ENCODE measurements at places on chromosomes 4 and X.
A peak's percentile ranks its signal among the peaks of the same experiment; 100 is the strongest.

DNA sequence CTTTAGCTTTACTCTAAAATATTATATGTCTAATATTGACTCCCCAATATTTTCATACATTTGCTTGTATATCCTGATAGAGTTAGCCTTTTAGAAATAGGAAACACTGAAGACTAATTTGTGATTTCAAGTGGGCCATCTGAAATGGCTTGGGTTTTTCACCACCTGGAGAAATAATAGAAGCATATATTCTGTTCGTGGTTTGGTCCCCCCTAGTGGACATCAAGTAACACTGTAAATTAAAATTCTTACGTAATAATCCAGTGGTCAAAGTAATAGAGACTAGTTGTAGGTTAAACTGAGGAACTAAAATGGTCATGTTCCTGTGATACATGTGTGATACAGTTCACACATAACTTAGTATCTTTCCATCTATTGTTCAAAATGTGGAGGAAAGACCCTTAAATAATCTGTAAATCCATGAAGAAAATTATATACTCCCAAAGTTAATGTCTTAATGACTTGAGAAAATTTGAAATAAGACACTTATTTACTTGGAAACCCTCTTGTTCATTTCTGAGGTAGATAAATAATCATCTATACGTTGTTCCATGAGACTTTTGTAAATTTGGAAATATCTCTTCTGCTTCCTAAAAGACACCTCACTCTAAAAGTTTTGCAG is 79.8 kb upstream of the SMARCAD1 start:
- peak; percentile 34 for DNase-seq

DNA sequence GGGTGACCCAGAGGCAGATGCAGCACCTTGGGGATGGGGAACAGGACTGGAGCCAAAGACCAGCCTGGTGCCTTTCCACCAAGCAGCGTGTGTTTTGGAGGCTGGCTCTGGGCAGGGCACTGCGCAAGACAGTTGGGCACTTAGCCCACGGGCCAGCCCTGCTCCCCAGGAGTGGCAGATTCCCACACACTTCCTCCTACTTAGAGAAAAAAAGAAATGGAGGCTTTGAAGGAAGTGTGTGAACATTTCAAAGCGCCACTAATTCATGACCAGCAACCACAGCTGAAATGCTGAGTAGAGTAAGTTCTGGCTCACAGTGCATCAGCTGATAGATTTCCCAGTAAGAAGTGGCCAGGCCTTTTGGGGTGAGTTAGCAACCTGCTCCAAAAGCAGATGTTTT is 54.9 kb upstream of the LGI2 start:
- DNase-seq = no peak

- no peak for DNase-seq
These were observed 16.0 kb upstream of the C4orf36 start for GRCh38 chr4:86908251-86908657.

- DNase-seq = peak; percentile 88
These were observed 229.6 kb upstream of the AGTR2 start for GRCh38 chrX:115940888-115941332.

DNA sequence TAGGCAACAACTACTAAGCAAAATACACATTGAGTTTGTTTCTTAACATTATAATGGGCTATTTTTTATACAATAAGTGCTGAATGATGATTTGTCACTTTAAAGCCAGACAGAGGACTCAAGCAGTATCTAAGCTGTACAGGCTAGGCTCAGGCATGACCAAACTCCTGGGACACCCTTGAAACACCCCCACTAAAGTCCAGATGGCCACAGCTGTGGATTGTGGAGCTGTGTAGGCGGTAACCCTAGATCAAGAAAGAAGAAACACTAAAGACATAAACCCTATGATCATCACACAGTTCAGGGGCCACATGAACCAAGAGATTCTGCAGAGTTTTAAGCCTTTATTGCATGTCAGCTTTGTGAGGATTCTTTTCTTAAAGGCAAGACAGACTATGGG is 25.1 kb downstream of the TAB3 start:
- DNase-seq = no peak

DNA sequence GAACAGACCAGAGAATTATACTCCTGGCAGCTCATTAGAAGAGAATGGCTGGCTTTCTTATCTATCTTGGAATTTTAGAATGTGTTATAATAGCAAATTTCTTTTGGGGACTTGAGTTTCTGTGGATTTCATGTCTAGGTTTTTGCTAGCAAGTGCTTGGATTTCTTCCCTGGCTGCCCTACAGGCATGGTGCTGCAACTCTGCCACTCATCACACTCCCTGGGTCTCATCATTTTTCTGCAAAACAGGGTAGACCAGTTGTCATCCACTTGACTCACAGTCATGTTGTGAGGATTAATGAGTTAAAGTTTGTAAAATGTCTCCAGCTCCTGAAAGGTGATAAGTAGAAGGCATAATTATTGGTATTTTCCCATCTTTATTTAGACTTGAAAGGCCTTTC is 60.7 kb upstream of the LCORL start:
- no peak for DNase-seq
